ENCODE measurements at places on chromosomes 2 and 18.

DNA sequence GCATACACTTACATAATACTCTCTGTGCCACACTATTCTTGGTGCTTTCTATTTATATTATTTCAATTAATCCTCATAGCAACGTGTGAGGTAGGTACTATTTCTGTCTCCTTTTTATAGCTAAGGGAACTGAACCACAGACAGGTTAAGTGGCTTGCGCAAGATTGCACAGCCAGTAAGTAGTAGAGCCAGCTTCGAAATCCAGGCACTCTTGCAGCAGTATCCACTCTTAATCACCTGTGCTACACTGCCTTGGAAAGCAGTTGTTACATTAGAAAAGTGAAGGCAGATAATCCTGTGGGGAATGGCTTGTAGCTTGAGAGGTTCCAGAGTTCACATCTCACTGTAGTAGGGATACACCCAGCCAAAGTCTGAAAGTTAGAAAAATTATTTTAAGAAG is 198.3 kb downstream of the LDLRAD4 start:
- DNase-seq, result no peak

DNA sequence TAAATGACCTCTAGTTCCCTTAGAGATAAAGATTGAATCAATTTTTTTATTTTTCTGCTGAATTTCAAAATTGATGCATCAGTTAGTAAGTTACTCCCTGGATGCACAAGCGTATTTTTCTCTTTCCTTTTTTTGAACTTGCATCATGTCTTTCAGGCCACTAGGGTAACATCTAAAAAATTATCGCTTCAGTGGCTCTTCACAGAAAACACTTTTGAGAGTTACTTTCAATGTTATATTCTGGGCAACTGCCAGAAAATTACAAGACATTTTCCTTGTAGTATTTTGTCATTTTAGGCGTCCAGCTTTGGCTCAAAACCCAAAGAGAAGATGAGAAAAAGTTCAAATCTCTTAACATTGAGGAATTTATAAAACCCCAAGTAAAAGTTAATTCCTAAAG is 59.8 kb downstream of the DSEL start:
- no peak for DNase-seq

- DNase-seq, result no peak
Observed at GRCh38 chr2:208285853-208286252, 19.8 kb downstream of the PIKFYVE start.

DNA sequence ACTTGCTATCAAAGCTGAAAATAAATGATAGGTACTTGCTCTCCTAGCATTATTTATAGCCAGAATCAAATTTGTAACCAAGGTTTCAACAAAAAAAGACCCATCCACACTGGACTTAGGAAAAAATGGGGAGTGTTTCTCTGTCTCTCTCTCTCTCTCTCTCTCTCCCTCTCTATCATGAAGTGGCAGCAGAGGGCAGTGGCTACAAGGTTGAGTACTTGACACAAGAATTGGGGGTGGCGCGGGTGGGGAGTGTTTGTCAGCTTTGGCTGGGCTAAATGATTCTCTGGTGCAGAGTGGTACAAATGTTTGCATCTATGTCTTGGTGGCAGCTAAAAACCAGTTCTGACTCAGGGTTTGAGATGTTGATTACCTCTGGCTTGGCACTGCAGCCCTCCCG is 85.0 kb downstream of the RBM43 start:
- DNase-seq, result no peak

DNA sequence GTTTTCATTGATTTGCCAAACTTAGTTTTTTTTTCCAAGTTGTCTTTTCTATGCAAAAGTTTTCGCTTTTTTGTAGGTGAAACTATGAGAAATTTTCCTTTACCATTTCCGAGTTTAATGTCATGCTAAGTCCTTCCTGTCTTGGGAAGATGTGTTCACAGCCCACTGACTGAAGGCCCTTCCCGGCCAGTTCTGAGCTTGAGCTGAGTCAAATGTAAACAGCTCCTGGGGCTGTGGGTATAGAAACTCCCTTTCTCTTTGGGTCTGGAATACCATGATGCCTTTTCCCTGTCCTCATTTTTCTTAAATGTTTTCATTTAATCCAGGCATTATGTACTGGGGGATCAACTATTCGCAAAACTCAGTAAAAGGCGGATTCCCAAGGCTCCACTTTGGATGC is 69.8 kb upstream of the IL1R1 start:
- no peak for DNase-seq

DNA sequence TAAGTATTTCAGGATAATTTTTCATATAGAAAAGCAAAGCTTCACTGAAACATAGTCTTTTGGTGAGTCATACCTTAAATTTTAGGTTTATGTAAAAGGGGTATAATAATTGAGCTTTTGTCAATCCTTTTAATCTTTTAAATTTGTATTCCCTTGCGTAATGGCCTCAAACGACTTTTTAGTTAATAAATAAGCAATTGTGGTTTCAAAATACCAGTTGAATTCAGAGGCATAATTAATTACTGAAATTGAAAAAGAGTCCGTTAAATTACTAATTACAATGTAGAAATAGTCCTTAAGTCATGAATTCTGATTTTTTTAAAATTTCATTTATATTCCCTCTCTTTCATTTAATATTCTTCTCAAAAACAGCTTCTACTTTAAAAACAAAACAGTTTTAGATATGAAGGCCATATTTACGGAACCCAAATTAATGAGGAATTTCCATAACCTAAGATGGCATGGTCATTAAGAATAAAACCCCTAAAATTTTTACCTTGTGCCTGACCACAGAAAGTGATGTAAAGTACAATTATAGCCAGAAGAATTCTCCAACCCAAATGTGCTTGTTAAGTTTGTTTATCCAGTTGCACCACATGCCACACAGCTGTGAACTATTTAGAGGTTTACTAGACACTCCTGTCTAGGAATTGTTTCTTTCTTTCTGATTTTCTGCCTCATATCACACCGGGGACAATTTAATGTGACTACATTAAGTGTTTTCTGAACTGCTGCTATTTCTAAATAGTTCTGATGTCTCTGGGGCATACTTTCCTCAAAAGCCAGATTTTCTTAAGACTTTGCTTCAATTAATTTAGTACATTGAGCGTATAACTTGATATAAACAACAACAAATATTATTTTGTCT is 60.7 kb upstream of the ITGA4 start:
- no peak for DNase-seq

DNA sequence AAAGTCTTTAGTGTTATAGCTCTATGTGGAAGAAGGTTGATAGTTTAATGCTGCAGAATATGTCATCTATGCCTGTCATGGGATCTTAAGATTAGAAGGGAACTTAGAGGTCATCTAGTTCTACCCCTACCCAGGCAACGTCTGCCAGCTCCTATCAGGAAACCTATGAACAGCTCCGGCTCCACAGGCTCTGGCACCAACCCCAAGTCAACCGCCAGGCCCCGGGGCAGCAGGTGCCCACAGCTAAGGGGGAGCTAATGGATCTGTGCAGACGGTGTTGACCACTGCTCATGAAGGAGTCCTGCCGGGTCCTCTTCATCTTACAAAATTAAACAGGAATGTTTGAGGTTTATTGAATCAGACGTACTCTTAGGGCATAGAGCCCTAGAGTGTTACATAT is 440.8 kb upstream of the KLHL29 start:
- DNase-seq, result no peak

DNA sequence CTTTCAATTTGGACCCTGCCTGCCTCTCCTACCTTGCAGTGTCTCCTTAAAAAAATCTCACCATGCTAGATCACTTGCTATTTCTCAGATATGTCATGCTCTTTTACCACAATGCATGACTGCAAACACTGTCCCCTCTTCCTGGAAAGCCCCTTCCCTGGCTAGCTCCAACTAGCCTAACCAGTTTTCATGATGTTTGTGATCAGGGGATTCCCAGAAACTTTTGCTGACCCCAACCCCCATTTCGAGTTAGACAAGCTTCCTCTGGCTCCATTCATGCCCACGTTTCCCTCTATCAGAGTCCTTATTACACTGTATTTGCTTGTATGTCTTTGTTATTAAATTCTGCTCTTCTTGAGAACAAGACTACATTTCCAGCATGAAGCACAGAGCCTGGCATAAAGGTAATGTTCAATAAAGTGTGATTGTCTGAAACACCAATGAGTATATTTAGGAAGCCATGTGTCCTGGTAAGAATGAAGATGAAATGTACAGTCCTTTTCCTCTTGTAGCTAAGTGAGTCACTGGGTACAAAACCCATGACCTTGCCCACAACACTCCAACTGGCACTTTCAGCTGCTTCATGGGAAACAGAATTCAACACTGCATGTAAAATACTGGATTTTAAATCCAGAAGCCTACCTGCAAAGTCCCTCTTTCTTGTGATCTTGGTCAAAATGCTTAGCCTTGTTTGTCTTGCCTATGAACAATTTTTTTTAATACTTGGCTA is 62.0 kb upstream of the ATL2 start:
- DNase-seq, result no peak

DNA sequence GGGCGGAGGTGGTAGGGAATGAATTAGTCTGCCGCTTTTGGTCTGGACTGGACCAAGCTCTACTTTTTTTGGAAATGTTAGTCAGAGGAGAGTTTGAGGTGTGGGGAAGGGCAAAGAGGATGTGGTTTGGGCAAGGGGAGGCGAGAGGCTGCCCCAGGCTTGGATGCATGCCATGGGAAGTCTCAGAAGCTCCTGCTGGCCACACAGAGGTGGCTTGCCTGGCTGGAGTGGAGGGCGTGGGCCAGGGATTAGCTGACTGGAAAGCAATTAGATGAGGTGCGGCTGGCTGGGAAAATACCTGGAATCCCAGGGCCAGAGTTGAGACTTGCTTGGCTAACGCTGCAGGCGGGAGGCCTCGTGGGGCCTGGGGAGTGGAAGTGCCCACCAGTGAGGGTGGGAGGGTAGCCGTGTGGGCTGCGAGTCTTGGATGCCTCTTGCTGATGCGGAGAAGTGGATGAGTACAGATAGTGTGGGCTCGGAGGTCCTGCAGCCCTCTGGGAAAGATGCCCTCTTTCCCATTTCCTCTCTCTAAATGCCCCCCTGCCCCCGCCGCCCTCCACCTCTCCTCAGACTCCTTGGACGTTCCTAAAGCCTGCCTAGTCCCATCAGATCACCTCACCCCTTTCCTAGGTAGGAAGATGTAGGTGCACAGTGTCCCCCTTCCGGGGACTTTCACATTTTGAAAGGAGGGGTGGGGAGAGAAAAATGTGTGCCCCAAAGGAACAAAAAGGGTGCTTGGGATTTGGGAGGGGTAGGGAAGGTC is 117.6 kb downstream of the SMAD7 start:
- no peak for DNase-seq

- no peak for DNase-seq
Observed at GRCh38 chr2:79622508-79622907, 109.7 kb downstream of the CTNNA2 start.

DNA sequence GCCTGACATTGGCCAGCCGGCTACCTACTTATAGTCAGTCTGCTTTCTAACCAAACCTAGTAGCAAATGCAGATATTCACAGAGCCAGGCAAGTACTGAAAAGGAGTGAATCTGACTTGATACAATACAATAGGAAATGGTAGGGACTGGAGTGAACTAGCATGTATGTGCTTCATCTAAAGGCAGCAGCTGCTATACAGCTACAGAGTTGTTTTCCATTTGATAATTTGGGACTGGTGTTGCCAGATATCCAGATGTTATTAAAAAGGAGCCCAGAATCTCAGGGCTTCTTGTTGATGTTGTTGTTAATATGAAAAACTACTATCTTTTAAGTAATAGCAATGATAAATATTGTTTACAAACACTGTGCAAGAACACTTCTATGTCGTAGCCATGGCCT is 159.4 kb downstream of the BABAM2 start:
- no peak for DNase-seq

DNA sequence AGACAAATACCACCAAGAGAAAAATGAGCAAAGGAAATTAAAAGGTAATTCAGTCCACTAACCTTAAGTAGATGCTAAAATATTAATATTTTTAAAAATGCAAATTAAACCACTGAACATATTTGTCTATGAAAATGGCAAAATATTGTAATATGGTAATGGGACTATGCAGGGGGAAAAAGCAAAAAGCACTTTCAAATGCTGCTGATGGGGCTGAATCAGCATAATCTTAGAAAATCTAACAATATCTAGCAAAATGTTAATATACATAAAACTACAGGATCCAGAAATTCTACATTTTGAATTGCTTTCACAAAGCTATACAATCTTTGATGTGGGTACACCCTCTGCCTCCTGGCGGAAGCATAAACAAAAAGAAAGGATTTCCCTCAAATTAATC is 86.9 kb upstream of the DTNB start:
- DNase-seq, result no peak

DNA sequence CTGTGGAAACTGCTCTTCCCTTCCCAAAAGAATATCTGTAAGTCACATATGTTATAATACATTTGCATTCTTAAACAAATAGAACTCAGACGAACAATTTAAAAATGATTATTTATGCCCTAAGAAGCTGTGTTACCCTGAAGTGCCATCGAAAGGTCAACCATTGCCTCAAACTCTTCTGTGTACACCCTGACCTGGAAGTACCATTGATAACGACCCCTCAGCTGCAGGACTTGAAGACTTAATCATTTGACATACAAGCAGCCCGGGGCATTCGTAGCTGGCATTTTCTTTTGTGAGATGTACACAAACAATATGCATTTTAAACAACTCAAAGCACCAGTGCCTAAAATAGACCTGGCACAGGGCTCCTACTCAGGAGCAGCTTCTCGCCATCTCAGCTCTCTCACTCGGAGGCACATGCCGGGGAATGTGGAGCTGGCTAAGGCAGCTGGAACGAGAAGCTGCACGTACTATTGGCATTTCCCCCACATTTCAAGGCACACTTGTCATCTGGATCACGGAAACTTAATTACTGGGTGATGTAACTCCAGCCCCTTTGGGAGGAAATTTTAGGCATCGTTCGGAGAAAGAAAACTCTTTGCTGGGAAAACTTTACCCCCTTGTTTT is 170.0 kb upstream of the GALNT5 start:
- DNase-seq, result no peak

DNA sequence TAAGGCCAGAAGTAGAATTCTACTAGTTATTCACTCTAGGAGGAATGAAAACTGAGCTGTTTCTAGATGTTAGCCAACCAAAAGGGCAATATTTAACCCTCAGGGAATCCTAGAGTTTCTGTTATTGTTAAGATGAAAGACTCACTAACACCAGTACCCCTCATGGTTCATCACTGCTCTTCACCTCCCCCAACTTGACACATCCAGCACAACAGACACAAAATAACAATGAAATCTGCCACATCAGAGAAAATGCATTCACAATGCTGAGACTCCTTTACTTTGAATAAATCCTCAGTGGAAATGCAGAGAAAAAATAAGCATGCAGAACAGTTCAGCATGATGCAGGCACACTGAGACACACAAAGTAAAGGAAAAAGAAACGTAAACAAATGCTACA is 111.3 kb downstream of the RIF1 start:
- no peak for DNase-seq

- DNase-seq, result peak; percentile 63
Observed at GRCh38 chr2:173964565-173965371, 405 bp downstream of the SP3 start.

- no peak for DNase-seq
Observed at GRCh38 chr2:166373105-166373504, 2.6 kb downstream of the SCN9A start.

GRCh38 chr2:160033732-160034392 is 28.6 kb downstream of the PLA2R1 start:
- no peak for DNase-seq
